ENCODE measurements at places on chromosomes 2 and 18.

- no peak for DNase-seq
These were observed 36.9 kb downstream of the ADI1 start for GRCh38 chr2:3482363-3482821.

DNA sequence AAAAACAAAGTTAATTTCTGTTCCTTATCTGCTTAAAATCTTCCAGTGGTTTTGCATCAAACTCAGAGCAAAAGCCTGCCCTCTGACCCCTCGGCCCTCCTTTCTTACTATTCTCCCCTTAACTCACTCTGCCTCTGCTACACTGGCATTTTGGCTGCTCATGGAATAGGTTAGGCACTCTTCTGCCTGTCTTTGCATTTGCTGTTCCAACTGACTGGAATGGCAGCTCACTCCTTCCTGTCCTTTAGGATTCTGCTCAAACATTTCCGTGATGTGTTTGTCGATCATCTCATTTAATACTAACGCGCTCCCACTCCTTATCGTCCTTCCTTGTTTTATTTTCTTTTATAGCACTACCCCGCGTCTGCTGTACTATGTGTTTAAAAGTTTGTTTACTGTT is 815 bp downstream of the CEBPZ start:
- DNase-seq, result no peak

GRCh38 chr2:236338495-236339184 is 74.4 kb upstream of the ASB18 start:
- DNase-seq, result no peak

DNA sequence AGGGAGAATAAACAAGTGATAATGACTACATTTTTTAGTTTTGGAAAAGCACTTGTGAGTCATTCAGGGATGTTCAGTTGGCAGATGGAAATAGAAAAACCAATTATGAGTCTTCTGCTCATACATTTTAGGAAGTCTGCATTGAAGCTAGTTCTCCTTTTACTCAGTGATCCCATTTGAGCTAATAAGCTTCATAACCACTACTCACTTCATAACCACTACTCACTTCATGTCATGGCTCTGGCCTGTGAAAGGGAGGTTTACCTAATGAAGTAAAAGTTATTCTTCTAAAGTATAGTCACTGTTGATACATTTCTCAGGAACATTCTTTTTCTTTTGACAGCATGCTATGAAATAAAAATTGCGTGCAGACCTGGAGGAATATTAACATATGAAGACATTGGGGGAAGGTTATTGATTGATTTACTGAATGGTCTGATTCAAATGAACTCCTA is 948.7 kb downstream of the TSN start:
- no peak for DNase-seq

DNA sequence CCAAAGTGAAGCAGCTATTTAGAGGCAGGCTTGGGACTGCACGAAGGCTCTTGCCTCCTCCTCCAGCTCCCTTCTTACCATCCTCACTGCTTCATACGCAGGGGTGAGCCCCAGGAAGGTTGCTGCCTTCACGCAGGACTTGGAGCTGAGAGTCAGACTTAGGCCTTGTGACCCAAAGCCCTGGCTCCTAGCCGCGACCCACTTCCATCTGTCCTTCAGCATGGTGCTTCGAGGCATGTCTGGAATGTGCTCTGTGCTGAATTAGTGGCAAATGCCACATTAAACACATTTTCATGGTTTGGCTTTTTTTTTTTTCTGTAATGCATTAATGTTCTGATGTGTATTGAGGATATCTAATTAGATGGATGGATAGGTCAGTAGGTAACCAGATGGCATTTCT is 37.5 kb downstream of the ITGB1BP1 start:
- DNase-seq, result no peak

DNA sequence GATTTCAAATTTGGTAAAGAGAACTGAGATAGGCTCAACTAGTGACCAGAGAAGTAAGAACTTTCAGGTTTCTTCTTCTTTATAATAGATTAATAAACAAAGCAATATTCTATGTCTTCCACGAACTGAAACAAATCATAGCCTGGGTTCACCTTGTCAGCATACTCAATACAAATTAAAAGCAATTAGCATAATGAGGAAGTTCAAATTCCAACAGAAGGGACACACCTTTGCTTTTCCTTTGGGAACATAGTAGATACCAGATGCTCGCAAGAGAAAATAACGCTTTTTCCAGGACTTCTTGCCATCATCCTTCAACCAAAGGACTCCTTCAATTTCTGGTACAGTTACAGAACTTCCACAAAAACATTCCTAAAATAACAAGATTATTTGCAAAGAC is 79.9 kb downstream of the RAPH1 start:
- DNase-seq, result no peak

DNA sequence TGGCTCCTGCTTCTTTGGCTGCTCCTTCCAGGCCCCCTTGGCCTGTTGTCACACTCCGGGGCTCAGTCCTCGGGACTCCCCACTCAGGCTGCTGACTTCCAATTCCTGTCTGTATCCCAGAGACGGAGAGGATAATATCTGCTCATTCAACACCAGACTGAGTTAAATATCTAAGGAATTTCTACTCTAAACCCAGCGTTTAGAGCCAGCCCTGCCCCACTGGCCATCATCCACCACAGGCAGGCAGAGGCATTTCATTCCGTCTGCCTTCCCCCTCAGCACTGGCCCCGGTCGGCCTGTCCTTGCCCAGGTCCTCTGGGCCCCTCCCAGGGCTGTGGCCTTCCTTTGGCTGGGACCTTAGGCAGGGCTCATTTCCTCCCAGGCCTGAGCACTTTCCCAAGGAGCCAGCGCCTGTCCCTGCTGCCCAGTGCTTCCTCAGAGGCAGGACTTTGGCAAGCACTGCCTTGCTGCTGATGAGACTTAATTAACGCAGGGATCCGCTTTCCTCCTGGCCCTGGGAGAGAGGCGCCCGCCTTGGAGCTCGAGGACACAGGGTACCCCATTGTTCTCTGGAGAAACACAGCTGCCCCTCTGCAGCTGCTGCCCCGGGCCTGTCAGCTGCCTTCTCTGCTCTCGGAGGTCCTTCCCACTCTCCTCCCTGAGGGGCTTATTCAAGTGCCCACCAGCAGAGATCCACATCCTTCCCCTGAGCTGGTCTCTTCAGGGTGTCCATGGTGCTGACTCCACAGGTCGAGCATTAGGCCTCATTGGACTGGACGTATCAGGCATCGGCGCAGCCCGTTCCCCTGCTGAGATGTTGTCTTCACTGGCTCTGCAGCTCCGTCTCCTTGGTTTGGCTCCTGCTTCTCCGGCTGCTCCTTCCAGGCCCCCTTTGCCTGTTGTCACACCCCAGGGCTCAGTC is 42.8 kb downstream of the ATOH8 start:
- no peak for DNase-seq

DNA sequence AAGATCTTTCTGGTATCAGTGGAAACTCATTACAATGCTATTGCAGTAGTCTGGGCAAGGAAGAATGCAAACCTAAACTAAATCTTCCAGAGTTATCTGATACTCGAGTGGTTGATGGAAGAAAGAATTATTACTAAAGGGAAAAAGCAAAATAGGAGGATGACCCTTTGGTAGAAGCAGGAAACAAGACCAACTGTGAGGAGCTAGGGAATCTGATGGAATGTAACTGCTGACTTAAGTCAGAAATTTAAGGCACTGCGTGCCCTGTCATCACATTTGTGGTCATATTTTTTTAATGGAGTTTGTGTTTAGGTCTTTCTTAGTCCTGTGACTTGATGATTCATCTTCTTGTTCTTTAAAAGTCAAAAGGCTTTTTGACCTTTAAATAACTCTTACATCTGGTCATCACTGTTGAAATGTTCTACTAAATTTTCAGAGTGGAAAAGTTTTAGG is 36.5 kb upstream of the ARMC9 start:
- DNase-seq, result no peak

- DNase-seq, result peak; percentile 64
These were observed 858 bp downstream of the KCNS3 start for GRCh38 chr2:17879137-17879912.

DNA sequence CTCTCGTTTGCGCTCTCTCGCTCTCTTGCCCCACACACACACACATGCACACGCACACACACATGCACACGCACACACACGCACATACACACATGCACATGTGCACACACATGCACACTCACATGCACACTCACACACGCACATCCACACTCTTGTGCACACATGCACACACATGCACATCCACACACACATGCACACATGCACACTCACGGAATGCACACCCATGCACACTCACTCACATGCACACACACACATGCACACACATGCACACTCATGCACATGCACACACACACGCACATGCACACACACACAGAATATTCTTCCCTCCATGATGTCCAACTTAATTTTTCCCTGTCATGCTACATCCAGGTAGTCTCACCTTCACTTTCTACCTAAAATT is 360.1 kb downstream of the DCC start:
- no peak for DNase-seq

- DNase-seq, result peak; percentile 25
These were observed 34.1 kb upstream of the CTAGE1 start for GRCh38 chr18:22451796-22452195.

GRCh38 chr2:81672923-81673322 is 1368.4 kb upstream of the LRRTM1 start:
- no peak for DNase-seq
